NCI-H1417 treated with DMSO at 0.1 percent for 48 hours (cell line): ENCODE measurements at places on chromosomes 16 and 17.

DNA sequence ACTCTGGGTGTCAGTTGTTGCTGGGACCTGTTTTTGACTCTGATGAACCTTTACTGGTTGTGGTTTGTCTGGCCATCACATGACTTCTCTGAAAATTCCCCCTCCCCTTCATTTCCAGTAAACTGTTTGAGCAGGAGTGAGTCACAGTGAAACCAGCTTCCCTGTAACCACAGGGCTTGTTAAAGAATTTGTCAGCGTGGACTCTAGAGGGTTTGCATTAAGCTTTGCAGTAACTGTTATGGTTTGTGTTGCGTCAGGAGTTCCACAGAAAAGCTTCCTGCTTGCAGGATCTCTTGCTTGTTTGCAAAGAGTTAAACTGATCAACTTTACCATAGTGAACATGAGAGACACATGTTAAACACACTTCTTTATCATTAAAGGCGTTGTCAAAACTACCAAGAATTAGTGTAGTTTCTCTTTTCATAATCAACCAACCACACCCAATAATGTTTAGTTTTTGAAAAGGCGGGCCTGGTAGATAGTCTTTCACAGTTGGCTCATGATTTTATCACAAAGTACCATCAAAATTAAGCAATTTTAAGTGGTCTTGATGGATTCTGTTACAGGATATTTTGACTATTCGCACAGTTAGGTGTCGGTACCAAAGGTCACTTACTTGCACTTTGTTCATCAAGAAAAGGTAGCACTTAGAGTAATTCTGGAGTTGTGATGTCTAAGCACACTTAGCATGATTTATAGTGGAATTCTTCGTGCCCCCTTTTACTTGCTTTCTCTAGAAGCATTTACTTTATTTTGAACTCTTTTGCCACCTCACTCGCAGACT, 79.3 kb downstream of the VMP1 start:
- DNase-seq = no peak

DNA sequence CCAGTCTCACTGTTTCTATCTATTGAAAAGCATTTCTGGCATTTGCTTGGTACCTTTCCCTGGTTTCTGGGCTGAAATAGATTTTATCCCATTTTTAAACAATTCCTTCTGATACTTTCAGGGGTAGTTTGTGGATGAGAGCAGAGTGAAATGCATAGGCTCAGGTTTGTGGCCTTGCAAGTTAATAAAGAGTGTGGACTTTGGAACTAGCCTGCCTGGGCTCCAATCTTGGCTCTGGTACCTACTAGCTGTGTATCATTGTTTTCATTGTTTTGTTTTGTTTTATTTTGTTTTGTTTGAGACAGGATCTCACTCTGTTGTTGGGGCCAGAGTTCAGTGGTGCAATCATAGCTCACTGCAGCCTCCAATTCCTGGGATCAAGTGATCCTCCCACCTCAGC, 175.5 kb downstream of the PRKCB start:
- no peak for DNase-seq

DNA sequence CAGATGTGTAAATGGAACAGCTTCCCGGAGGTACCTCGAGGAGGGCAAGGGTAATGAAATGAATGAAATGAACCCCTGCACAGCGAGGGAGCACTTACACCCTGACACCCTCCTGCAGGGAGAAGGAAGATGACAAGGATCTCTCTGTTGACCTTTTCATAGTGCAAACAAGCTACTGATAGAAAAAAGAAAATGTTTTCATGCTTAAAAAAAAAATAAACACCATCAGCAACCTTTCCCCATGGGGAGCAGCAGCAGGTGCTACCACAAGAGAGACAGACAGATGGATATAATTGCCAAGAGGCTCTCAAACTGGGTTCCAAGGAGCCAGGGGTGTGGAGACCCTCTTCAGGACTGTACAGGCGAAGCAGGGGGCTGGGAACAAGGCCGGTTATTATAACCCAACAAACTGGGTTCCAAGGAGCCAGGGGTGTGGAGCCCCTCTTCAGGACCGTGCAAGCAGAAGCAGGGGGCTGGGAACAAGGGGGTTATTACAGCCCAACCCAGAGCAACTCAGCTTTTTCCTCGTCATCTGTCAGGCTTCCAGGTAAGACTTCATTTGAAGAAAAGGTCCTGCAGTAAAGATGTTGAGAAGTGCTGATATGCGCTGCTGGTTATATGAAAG, 718 bp upstream of the RPH3AL start:
- DNase-seq = no peak

- no peak for DNase-seq
These were observed 416 bp downstream of the KIFC3 start for GRCh38 chr16:57801809-57802340.

DNA sequence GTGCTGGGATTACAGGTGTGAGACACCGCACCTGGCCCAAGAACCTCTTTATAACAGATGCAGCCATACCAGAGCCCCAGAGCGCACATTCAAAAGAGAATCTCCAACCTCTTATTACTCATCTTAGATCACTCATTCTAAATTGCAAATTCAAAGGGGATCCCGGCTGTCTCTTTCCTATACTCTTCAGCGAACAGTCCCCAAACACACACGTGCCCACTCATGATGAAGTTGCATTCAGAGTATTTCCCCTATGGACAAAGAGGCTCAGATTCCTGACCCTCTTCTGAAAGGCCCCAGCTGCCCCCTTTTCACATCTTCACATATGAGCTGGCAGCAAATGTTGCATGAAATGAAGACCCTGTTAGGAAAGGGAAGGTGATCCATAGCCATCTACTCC, 22.5 kb upstream of the ABR start:
- DNase-seq = no peak

- no peak for DNase-seq
These were observed 38.7 kb downstream of the CMIP start for GRCh38 chr16:81483064-81483969.

DNA sequence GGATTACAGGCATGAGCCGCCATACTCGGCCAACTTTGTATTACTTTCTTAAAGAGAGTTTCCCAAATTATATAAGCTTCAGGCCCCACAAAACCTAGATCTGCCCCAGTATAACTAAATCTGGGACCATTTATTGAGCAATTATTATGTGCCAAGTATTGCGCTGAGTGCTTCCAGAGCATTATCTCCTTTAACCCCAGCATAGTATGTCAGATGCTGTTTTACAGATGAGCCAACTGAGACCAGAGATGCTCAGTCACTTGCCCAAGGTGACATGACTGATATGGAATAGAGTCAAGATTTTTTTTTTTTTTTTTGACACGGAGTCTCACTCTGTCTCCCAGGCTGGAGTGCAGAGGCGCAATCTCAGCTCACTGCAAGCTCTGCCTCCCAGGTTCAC, 1.9 kb upstream of the ERBB2 start:
- no peak for DNase-seq
